CD4-positive, alpha-beta memory T cell (primary cell): ENCODE measurements at places on chromosomes 7 and 10.

GRCh38 chr10:122864901-122865300, 14.5 kb downstream of the FAM24B start:
- no peak for DNase-seq

- no peak for DNase-seq
Measured at GRCh38 chr7:21371360-21371759, 56.5 kb upstream of the SP4 start.

DNA sequence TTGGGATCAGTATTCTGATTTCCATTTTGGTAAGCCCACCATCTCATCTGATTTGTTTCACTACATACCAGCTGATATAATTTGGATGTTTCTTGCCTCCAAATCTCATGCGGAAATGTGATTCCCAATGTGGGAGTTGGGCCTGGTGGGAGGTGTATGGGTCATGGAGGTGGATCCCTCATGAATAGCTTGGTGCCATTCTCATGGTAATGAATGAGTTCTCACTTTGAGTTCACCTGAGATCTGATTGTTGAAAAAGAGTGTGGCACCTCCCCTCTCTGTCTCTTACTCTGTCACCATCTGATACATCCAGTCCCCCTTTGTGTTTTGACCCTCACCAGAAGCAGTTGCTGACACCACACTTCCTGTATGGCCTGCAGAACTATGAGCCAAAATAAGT, 347.3 kb downstream of the ARL4A start:
- DNase-seq, result no peak

DNA sequence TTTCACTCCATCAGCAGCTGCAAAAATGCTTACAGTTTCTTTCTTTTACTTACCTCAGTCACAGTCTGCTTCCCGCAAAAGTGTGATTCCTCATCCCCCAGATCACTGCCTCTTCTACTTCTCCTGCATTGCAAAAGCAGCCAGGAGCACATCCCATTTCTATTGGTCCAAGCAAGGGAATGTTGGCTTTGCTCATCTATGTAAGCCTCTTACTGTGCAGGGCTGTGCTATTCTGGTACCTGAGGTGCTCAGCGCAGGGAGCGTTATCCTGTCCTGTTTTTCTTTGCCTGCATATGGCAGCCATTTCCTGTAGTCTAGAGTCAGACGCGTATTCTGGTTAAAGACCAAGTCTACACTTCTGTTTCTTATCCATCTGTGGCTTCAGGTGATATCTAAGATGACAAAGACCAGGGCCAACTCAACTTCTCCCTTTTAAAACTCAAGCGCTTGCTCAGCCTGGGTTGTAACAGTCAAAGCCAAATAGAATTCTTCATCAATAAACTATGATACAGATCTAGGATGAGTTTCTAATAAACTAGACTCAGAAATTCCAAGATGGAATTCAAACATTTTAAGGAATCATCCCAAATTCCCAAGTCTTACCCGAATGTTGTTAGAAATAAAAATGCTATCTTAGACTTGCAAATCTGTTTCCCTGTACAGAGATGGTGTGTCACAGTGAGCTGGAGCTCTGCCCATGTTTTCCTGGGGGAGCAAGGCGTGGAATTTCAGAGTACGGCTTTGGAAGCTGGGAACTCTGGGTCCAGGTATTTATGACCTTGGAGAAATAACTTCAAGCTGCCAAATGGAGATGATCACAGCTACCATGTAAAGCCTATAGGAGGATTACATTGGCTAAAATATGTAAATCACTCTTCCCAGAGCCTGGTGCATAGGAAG, 6.1 kb upstream of the RBM17 start:
- no peak for DNase-seq

DNA sequence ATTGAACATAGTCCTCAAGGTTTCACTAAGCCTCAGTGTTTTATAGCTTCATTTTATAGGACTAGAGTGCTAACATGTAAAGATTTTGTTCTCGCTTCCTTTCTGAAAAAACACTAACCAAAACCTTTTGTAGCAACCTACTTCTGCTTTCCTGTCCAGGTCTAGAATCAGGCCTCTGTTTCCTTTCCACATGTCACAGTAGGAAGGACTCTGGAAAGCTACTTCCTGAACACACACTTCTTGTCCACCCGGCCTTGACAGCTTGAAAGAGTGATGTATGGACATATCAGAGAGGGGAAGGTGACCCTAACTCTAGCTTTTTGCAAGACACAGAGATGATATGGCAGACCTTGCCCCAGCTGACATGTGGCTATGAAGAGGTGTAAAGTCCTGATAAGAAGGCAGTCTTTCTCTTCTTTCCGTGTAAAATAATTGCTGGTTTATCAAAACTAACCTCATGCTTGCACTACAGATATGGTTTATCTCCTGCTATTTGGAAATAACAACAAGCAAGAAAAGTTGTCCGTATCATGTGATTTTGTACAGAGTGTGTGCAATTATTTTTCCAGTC, 175.4 kb downstream of the SKAP2 start:
- DNase-seq, result no peak

DNA sequence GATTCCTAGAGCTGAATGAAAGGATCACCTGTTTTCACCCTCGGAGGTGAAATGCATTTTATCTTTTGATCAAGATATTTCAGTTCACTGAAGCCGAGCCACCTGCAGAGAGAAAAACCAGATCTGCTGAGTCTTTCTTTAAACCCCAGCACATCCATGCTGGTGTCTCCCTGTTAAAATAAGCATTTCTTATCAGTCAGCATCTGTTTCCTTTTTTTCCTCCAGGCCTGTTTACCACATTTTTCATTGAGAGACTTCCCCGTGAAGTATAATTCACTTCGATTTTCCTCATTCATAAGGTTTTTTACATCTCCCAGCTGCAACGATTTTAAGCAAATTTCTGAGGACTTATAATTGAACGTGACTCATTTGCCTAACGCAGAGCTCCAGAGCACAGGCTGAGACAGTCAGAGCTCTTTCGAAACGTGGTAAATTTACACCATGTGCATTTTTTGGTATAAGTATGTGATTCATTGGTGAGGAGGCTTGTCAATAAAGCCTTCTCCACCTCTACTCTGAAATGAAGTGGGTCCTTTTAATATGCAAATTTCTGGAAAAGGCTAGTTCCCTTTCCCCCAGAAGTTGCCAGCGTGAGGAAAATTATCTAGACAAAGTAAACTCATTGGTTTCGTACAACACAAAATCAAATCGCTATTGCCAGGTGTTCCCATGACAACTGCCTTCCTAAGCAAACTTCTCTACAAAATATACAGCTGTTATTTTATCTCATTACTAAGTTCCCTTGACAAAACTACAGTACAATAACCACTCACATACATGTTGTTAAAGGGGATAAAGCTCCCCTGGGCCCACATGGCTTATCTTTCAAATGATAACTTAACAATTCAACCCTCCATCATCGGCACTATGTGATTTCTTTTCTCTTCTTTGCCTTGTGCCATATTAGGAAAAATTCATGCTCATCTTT, 374.8 kb upstream of the AKR1E2 start:
- DNase-seq, result no peak

- no peak for DNase-seq
Measured at GRCh38 chr10:93300981-93301380, 181.2 kb downstream of the MYOF start.

DNA sequence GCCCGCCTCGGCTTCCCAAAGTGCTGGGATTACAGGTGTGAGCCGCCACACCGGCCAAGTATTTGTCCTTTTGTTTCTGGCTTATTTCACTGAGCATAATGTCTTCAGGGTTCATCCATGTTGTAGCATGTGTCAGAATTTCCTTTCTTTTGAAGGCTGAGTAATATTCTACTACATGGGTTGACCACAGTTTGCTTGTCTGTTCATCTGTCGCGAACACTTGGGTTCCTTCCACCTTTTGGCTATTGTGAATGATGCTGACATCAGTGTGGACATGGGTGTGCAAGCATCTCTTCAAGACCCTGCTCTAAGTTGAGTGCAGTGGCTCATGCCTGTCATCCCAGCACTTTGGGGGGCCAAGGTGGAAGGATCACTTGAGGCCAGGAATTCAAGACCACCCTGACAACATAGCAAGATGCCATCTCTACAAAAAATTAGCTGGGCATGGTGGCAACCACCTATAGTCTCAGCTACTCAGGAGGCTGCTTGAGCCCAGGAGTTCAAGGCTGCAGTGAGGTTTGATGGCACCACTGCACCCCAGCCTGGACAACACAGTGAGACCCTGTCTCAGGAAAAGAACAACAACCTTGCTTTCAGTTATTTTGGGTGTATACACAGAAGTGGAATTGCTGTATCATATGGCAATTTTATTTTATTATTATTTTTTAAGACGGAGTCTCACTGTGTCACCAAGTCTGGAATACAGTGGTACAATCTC, 17.0 kb downstream of the CHST12 start:
- DNase-seq, result no peak

DNA sequence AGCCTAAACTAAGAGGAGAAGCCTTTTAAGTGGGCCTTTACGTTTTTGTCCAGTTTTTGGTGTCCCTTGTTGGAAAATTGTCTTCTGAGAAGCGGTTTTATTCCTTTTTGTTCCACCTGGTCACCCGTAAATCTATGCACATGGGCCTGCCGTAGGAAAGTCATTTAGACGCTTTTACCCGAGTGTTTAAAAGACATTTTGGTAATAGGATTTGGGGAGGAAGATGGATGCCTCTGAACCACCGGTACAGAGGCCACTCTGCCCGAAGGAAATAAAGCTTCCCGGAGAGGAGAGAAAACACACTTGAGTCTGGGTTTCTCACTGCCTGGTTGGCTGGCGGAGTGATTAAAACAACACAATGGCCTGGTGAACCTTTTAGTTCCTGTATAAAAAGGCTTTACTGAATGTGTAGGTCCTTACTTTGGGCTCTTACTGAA, 760 bp downstream of the THNSL1 start:
- DNase-seq, result no peak

DNA sequence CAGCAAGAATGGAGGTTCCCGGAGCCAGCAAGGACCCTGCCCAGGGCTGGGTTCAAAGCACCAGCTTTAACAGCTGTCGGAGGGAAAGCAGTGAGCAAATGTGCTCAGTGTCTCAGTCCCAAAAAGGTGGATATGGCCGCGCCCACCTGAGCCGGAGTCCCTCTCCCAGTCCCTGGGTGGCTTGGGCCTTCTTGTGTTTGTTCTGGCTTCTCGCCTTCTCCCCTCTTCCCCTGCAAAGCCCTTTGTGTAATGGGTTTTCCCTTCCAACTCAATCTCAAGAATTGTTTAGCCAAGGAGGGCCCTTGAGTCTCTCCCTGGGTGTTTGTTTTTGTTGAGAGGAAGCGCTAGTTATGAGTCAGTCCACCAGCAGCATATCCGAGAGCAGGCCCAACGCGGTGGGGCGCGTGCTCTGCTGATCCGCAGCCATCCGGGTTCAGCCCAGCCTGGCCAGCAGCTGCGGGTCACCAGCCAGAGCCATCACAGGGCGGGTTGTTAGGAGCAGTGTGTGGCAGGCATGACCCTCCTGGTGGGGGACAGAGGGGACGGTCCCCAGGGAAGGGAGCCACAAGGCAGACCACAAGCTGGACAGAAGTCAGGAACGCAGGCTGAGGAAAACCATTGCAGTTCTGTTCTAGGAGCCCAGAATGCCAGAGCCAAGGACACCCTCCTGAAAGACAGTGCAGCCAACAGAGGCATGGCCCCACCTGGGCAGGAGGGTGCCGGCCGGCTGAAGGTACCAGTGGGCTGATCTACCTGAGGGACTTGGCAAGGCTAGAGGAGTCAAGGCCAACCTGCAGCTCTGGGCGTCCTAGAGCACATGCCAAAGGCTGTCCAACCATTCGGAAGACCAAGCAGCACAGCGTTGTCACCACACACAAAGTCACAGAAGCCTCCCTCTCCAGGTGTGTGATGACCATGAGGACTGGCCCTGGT, 21.3 kb downstream of the CALML3 start:
- no peak for DNase-seq

- DNase-seq, result no peak
Measured at GRCh38 chr10:5195727-5196374, 786 bp upstream of the AKR1C4 start.

GRCh38 chr7:55130395-55131141, 111.8 kb downstream of the EGFR start:
- no peak for DNase-seq
